Activated CD8-positive, alpha-beta memory T cell treated with anti-CD3 and anti-CD28 coated beads for 4 hours (primary cell): ENCODE measurements at places on chromosomes 4 and X.

DNA sequence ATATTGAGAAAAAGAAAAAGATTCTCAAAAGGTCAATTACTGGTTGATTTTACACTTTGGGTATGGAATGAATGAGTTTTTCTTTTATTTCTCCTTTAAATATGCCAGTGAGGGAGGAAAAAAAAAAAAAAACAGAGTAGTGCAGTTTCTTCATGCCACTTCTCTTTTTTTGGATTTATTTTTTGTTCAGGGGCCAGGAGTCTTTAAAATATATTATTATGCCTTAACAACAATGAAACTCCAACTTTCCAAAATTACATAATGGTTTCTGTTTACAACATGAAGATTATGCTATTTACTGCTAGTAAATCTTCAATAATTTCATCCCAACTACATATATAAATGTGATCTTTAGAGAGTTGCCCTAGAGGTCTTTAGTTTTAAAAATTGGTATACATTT is 31.9 kb downstream of the DTHD1 start:
- DNase-seq = no peak

DNA sequence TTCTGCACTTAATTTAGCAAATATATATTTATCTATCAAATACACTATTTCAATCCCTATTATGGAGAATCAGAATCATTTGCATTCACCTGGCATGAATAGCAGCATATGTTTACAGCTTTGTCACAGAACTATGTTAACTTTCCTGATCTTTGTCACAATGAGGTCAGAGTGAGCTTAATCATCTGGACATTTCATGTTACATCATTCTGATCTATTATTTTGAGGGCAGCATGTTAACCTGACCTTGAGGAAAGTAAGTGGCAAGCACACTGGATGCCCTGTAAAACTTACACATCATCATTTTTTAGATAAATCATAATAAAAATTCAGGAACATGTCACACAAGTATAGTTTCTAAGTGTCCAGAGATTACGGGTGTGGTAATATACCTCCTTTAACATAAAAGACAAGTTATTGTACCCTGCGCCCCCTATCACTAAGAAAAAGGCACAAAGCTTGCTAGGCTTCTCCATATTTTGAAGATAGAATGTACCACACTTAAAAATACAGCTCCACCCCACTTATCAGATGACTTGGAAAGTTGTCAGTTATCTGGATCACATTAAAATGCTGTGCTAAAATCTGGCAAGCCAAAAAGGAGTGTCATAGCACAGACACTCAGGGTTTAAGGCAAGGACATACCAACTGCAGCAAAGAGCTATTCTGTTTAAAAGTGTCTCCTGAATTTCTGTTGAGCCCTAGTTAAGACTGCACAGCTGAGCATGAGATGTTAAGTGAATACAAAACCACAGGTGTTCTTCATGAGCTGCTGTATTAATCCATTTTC is 182.7 kb upstream of the FAT4 start:
- no peak for DNase-seq

- DNase-seq = no peak
Measured at GRCh38 chrX:69496183-69496582, 7.9 kb upstream of the NALF2 start.

DNA sequence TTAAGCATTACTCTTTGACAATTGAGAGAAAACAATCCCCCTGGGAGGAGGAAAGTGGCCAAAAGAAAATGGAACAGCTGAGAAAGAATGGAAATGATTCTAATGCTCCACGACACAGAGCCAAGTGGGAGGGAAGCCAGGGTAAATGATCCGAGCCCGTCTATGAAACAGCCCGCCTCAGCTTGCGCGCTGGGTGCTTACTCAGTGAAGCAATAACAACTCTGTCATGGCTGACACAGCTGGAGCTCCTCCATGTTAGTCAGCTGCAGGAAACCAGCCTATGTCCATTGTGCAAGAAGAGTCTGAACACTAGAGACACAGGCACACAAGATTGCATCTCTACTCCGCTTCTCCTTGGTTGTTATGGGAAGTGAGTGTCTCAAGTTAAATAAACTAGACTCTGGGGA is 19.3 kb downstream of the NOA1 start:
- no peak for DNase-seq

GRCh38 chrX:155031657-155032056 is 5.0 kb downstream of the FUNDC2 start:
- DNase-seq = no peak

- no peak for DNase-seq
Measured at GRCh38 chr4:73583666-73584065, 36.6 kb downstream of the RASSF6 start.

DNA sequence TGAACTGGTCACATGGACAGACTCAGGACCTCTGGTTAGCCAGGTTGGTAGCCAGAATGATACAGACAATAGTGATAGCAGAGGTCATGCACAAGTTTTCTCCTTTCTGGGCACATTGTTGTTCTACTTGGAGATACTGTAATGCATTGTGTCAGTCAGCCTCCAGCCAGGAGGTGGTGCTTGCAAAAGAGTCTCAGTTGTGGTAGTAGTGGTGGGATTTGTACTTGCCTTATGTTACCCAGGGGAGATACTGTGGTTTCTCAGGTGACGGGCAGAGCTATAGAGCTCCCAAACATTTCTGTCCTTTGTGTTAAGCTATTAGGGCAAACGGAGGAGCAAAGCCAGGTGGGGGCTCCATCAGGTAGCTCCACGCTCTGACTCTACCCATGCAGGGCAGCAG is 190.5 kb downstream of the STPG2 start:
- DNase-seq = no peak

GRCh38 chr4:70623323-70623722 is 5.2 kb upstream of the ENAM start:
- no peak for DNase-seq

- no peak for DNase-seq
Measured at GRCh38 chr4:77006753-77007353, 57.3 kb downstream of the SEPTIN11 start.

DNA sequence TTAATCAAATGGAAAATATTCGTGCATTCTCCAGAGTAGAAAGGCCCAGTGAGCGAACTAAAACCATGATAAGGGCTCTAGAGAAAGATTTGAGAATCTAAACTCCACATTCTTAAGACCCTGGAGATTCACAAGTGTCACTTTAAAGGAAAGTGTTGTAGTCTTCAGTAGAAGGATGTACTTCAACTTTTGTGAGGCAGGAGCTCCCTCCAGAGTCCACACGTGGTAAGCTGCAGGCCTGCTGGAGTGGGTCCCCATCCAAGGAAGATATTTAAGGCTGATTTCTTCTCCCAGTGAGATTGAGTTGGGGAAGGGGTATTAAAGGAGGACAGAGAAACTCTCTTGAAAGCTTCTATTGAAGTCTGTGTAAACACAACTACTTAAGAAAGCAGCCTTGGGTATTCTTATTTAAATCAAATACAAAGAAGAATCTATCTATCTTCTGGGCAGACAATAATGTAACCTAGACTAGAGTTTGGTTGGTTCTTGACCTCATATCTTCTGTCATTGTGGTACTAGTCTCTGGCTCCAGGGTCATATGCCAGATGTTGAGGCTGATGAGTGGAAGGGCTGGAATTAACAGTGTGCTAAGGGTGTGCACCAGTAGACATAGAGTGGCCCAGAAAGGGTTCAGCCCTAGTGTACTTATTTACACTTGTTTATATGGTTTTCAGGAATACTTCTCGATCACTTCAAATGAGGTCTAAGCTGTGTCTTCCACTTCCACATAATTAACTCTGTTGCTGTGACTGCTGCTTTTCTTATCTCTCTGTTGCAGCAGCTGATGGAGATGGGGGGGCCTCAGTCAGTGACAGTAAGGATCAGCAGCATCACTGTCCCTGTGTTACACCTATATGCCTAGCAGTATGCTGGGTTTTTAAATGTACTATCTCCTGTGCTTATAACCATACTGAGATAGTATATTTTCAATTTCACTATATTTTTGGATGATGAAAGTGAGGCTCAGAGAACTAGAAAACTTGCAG is 76.1 kb downstream of the HMGB2 start:
- DNase-seq = no peak
